ENCODE measurements at places on chromosomes 2 and 18. TPM values are rescaled to one million over a fixed set of nuclear protein-coding genes. Genes with fewer than 3 reads are reported as not detected.

Gene ALK
- not detected for total RNA-seq

Gene TGFA
- total RNA-seq: 1.2 TPM

Gene KCNK3
- not detected for total RNA-seq

Gene SCN9A
- 0.06 TPM for total RNA-seq

Gene SLC5A7
- not detected for total RNA-seq

Gene DQX1
- total RNA-seq: not detected

Gene ABCG5
- not detected for total RNA-seq

Gene EMX1
- not detected for total RNA-seq

Gene HOXD12
- total RNA-seq: not detected

Gene DSEL
- 0.72 TPM for total RNA-seq
